Astrocyte (in vitro differentiated cells and primary cell): ENCODE measurements at places on chromosomes 5 and 9.
A peak's percentile ranks its signal among the peaks of the same experiment; 100 is the strongest.

GRCh38 chr5:97096191-97096590, 46.2 kb downstream of the LIX1 start:
- no peaks in the 10 kb centered on the region for H3K36me3 ChIP-seq
- DNase-seq, result peak; percentile 64
- H3K27me3 ChIP-seq, result no peaks in the 10 kb centered on the region

DNA sequence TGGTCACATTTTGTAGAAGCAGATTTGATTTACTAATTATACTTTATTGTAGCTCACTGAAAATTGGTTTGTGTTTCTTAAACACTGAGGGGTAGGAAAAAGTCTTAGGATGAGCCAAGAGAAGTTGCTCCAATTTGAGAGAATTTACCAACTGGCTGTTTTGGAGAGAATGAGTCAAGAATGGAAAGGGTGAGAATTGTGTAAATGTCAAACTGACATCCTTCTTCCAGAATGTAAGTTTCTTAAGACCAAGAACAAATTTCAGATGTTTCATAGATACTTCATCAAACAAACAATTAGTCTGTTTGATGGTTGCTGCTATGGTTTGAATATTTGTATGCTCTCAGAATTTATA, 106.2 kb upstream of the TXNDC8 start:
- no peak overlapping the region for H3K27ac ChIP-seq
- peaks cover 6% of the 10 kb centered on the region for H3K4me1 ChIP-seq
- H3K27me3 ChIP-seq, result no peaks in the 10 kb centered on the region
- H3K36me3 ChIP-seq, result no peaks in the 10 kb centered on the region
- no peak overlapping the region for H3K4me3 ChIP-seq

- H3K4me1 ChIP-seq, result no peaks in the 10 kb centered on the region
- H3K36me3 ChIP-seq, result no peaks in the 10 kb centered on the region
- H3K4me3 ChIP-seq, result no peak overlapping the region
- H3K27me3 ChIP-seq, result peaks cover 38% of the 10 kb centered on the region
- no peak overlapping the region for H3K27ac ChIP-seq
Observed at GRCh38 chr9:92794426-92794825, 29.8 kb upstream of the BICD2 start.

DNA sequence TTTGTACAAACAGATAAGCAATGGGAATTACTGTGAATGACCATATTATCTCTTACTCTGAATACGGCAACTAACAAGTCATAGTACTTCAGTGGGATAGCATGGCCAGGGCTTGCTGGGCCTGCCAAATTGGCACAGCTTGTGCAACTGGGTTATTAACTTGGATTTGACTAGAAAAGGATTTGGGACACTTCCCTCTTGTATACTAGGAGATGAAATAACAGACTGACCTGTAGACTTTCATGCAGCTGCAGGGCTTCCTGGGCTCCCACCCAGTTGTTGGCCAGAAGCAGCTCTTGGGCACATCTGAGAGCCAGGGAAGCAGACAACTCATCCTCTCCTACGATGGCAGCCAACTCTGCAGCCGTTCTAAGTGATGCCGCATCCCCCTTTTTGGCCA, 39.8 kb downstream of the CNOT8 start:
- no peak overlapping the region for H3K27ac ChIP-seq
- peaks cover 67% of the 10 kb centered on the region for H3K36me3 ChIP-seq
- no peak for DNase-seq
- no peaks in the 10 kb centered on the region for H3K27me3 ChIP-seq
- H3K4me1 ChIP-seq, result no peaks in the 10 kb centered on the region
- H3K4me3 ChIP-seq, result no peak overlapping the region

DNA sequence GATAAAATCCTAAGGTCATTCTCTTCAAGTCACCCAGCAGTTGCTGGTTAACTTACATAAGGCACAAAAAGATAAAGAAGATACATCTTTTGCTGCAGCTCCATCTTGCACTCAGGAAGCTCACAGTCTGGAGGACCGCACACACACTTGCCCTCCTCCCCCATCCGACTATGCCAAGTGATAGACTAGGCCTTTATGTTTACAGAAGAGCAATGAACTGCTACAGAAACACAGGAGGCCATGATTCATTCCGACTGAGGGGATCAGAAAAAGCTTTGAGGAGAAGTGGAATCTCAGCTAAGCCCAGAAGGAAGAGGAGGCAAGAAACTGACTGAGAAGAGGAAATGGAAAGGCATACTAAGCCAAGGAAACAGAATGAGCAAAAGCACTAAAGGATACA, 17.4 kb downstream of the NRG2 start:
- no peak for DNase-seq
- H3K4me1 ChIP-seq, result no peaks in the 10 kb centered on the region
- H3K36me3 ChIP-seq, result no peaks in the 10 kb centered on the region
- H3K27me3 ChIP-seq, result peaks cover 14% of the 10 kb centered on the region
- H3K4me3 ChIP-seq, result no peak overlapping the region

DNA sequence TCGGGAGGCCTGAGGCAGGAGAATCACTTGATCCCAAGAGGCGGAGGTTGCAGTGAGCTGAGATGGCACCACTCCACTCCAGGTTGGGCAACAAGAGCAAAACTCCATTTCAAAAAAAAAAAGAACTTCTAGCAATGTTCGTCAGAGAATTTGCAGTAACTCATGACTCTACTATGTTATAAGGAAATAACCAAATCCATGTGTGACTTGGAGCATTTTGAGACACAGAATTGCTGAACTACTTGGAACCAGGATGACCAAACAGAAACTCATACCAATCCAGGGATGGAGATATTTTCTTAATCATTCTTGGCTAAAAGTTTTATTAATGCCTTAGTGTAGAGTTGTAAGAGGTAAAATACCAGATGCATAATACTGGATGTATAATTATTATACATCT, 99.9 kb upstream of the BNC2 start:
- no peak overlapping the region for H3K27ac ChIP-seq
- H3K36me3 ChIP-seq, result no peaks in the 10 kb centered on the region
- no peaks in the 10 kb centered on the region for H3K27me3 ChIP-seq

GRCh38 chr5:142036918-142037317, 24.1 kb upstream of the GNPDA1 start:
- H3K4me1 ChIP-seq, result no peaks in the 10 kb centered on the region
- no peaks in the 10 kb centered on the region for H3K36me3 ChIP-seq
- no peak for DNase-seq
- peaks cover 6% of the 10 kb centered on the region for H3K27me3 ChIP-seq
- no peak overlapping the region for H3K4me3 ChIP-seq

DNA sequence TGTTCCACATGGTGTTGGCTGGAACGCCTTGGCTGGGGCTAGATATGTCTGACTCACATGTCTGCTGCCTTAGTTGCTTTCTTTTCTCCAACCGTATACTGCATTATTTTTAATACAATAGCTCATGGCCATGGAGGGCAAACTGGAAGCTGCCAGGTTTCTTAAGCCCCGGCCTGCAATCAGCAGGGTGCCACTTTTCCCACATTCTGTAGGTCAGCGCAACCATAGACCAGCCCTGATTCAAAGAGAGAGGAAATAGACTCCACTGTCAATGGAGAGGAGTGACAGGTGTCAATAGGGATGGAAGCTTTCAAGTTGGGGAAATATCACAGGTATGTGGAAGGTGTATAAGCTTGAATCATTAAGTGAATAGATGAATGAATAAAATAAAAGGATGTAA, 60.5 kb downstream of the TARS1 start:
- H3K27ac ChIP-seq, result no peak overlapping the region
- no peak for DNase-seq
- H3K36me3 ChIP-seq, result no peaks in the 10 kb centered on the region
- H3K4me1 ChIP-seq, result no peaks in the 10 kb centered on the region
- H3K27me3 ChIP-seq, result no peaks in the 10 kb centered on the region
